ENCODE measurements at places on chromosomes 2 and 18.
A peak's percentile ranks its signal among the peaks of the same experiment; 100 is the strongest.

- no peak for DNase-seq
Observed at GRCh38 chr2:231926761-231927565, 767 bp upstream of the NPPC start.

DNA sequence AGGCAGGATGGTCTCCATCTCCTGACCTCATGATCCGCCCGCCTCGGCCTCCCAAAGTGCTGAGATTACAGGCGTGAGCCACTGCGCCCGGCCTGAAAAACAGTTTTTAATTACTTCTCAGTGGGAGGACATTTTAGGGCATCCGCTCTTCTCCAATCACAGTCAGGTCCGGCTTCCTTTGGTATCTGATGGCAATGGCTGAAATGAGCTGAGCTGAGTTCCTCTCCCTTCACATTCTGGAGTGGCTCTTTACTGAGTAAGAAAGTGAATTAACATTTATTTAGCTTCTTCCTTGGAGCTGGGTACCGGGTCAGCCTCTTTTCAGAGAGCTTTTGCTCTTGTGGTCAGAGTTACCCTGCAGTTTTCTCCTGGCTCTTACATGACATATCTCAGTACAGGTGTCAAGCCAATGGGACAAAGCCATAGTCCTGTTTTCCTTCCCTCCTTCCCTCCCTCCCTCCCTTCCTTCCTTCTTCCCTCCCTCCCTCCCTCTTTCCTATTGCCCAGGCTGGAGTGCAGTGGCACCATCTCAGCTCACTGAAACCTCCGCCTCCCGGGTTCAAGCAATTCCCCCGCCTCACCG lies 1.1 kb upstream of the TTC27 start:
- no peak for DNase-seq

- DNase-seq = no peak
Observed at GRCh38 chr2:118921646-118922045, 20.3 kb upstream of the MARCO start.

GRCh38 chr2:69237070-69237670 lies 149.9 kb downstream of the GFPT1 start:
- DNase-seq = no peak

- DNase-seq = peak; percentile 76
Observed at GRCh38 chr2:9799729-9800632, 43.3 kb upstream of the TAF1B start.

- no peak for DNase-seq
Observed at GRCh38 chr2:168461178-168461941, 5.3 kb downstream of the CERS6 start.

GRCh38 chr2:182368996-182369395 lies 57.8 kb downstream of the PDE1A start:
- DNase-seq = no peak

DNA sequence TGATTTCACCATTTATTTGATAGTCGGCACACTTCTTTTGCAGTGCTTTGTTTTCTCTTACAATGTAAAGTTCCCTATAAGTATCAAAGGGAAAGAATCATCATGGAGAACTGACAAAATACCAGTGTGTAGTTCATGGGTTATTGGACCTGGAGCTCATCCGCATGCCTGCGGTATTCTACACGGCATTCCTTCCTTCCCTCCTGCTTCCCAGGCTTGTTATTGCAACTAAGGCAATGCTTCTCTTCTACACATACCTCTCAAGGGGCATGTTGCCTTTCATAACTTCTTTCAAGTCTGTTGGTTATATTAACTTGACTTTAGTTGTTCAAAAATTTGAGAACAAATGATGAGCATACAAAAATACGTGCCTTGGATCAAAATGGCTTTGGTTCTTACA lies 24.3 kb upstream of the FAP start:
- no peak for DNase-seq

GRCh38 chr2:44895061-44895460 lies 46.4 kb upstream of the SIX3 start:
- no peak for DNase-seq

DNA sequence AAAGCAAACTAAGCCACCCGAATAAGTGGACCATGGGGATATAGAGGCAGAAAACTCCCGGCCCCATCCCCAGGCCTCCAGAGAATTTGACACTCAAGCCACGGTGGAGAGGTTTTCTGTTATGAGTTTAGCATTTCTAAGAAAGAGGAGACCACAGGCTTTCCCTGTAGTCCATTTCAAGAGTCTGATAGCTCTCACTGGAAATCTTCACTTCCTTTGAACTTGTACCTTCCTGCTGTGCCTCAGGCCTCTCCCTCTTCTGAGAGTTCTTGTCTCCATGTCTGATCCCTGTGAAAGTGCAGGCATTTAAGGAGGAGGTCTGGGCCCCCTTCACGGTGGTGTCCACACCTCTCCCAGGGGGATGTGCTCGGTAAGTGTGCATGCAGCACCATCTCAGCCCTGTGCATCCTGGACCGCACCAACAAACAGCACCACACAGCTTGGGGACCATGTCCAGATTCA lies 113.7 kb downstream of the BCL2 start:
- DNase-seq = no peak

GRCh38 chr2:132448771-132449170 lies 32.2 kb downstream of the GPR39 start:
- no peak for DNase-seq

GRCh38 chr18:70250781-70251180 lies 38.1 kb upstream of the SOCS6 start:
- DNase-seq = no peak

GRCh38 chr2:150566289-150566688 lies 78.8 kb upstream of the RND3 start:
- no peak for DNase-seq

GRCh38 chr2:181376442-181376841 lies 80.7 kb upstream of the ITGA4 start:
- no peak for DNase-seq

DNA sequence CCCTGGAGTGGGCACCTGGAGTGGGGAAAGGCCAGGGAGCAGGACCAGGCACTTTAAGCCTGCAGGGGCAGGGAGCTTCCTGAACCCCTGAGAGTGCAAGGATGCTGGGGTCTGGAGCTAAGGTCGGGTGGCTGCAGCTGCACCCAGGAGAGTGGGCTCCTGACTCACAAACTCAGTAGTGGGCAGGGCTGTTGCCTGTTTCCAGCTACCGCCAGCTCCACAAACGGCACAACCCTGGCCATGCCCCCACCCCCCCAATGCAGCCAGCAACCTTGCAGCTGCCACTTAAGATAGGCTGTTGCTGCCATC lies 688.8 kb downstream of the NYAP2 start:
- no peak for DNase-seq

GRCh38 chr18:32264401-32264800 lies 74.6 kb downstream of the MEP1B start:
- no peak for DNase-seq

GRCh38 chr18:43563780-43564179 lies 286.5 kb upstream of the SYT4 start:
- no peak for DNase-seq

DNA sequence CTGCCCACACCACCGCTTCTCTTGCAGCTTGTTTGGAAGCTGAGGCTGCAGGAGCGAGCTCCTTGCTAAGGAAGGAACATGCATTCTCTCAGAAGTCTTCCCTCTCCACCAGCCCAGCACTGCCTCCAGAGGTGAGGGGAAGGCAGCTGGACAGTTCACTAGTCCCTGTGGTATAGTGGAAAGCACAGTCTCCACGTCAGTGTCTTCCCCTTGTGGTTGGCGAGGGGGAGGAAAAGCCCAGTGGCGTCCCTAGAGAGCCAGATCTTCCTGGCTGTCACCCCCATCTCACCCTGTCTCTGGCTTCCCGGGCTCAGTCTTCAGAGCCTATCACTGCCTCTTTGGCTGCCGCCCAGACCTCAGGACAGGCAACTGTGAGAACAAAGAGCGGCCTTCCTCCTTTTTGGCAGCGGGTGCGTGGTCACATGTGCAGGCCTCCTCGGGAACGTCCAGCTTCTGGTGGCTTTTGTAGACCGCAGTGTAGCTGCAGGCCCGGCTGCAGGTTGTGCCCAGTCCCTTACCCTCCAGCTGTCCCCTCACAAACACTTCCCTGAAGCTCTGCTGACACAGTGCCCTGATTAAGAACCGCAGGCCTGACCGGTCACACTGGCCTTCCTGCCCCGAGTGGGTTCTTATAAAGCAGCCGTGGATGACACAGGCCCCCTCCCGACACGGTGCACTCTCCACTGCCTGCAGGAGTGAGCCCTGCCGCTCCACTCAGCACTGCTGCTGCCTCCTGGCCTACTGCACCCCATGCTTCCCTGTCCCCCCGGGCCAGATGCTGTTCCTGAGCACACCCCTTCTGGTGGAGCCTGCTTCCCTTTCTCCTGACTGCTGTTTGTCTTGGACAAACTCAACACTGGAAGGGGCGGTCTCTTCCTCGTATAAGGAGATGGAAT lies 90.9 kb downstream of the RNF144A start:
- no peak for DNase-seq

DNA sequence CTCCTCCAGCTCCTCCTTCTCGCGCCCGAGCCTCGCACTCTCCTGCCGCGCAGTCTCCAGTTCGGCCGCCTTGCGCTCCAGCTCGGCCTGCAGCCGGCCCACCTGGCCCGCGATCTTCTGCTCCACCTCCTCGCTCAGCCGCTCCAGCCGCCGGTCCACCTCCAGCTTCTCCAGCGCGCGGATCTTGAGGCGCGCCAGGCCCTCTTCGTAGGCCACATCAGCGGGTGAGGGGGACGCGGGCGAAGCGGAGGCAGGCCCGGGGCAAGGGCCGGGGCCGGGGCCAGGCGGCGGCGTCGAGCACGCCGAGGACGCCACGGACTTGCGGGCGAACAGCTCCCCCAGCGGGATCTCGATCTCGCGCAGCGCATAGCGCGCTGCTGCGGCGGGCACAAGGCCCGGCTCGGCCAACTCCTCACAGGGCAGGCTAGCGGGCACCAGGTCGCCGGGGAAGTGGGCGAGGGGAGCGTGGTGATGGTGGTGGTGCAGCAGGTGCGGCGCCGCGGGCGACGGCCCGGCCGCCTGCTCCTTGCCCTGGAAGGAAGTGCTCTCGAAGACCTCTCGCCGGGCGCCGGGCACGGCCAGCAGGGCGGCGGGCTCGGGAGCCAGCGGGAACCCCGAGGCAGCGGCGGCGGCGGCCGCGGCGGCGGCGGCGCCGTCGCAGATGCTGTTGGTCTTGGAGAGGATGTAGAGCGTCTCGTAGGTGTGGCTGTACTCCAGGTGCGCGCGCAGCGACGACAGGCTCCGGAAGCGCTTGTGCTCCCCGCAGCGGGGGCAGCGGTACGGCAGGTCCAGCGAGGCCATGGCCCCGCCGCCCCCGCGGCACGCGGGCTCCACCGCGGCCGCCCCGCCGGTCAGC lies 15.2 kb downstream of the FBXO41 start:
- DNase-seq = peak; percentile 50

DNA sequence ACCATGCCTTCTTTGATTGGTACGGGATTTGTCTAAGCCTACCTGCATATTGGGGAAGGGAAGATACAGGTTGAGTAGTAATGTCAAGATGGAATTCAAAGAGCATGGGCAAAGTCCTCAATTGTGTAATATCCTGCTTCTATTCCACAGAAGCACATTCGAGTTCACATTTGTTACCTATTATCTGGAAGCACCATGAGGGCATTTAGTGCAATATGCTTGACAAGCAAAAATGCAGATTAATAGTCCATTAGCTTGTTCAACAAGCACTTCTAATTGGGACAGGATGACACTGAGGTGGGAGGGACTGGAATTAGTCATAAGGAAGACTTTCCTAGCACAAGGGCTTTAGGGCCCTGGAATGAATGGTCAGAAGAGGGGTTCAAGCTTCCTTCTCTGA lies 40.5 kb downstream of the MYO5B start:
- no peak for DNase-seq

DNA sequence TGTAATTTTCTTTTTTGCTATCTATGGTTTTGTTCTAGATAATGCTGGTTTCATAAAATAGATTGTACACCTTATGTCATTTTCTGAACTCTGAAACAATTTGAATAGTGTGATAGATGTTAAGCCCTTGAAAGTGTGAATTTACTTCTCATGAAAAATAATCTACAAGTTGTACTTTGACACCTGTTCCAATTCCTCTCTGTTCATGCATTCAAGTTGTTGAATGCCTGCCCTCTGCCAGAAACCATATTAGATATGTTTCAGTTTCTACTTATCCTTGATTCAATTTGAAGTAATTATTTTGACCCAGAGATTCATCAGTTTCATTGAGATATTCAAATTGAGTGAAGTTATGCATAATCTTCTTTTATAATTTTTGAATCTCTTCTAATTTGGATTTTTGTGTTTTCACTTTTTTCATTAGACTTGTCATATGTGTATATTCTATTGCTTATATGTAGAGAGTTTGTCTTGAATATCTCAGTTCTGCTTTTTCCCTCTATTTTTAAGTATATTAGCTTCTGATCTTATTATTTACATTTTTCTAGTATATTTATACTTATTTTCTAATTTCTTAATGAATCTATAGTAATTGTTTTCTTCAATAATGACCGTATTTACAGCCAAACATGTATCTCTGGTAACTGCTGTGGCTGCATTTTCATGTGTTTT lies 143.3 kb upstream of the TACR1 start:
- no peak for DNase-seq

DNA sequence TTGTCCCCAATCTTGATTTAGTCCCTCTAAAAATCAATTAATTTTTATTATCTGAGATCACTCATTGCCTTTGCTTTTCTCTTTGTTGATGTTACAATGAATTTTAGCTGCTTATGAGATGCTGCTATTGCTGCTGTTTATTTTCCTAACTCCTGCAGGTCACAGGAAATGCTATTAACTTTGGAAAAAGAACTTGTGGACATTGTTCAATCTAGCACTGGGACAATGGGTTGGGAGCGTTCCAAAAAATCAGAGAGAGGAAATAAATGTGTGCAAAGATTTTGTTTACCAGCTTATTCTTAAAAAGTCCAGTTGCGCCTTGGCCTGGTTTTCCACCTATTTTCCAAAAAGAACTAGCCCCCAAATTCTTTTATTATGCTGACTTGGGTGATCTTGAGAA lies 268.3 kb downstream of the PTH2R start:
- DNase-seq = no peak

DNA sequence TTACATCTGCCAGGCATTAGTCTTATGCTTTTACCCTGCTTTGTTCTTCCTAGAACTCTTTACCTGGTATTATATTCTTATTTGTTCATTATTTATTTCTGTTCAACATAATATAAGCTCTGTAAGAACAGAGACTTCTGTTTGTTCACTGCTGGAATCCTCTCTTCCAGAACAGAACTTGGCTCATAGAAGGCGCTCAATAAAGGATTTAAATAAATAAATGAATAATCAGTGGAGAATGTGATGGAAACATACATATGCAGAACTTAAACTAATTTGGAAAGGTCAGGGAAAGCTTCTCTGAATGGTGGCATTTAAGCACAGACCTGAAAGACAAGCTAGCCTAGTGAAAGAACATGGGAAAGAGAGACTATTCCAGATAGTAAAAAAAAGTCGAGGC lies 24.3 kb downstream of the NCKAP1 start:
- DNase-seq = no peak

DNA sequence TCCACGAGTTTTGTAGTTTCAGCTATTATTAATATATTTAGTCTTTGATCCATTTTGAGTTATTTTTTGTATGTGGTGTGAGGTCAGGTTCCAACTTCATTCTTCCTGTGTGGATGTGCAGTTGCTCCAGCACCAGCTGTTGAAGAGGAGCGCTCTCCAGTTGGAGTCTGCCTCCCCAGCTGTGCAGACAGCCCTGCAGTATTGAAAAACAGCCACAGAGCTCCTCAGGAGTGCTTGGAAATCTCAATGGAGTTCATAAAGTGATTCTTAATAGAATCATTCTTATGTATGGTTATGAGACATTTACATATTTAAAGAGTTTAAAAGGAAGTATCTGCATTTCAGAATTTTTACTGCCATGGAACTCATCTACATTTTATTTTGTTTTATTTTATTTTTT lies 17.3 kb downstream of the DGKD start:
- DNase-seq = no peak

- no peak for DNase-seq
Observed at GRCh38 chr2:134104754-134105153, 149.1 kb upstream of the MGAT5 start.

- no peak for DNase-seq
Observed at GRCh38 chr2:207807516-207807915, 37.8 kb upstream of the FZD5 start.

Data from stimulated activated CD8-positive, alpha-beta memory T cell treated with anti-CD3 and anti-CD28 coated beads, Interleukin-4, amount 100 ng/mL, for 4 hours (primary cell).